ENCODE measurements at places on chromosomes 1 and 21.

- no peak for DNase-seq
These were observed 16.9 kb upstream of the GRHL3 start for GRCh38 chr1:24302209-24302611.

- no peak for DNase-seq
These were observed 172.0 kb downstream of the CDC7 start for GRCh38 chr1:91672601-91673161.

- DNase-seq, result no peak
These were observed 47.1 kb upstream of the RPL11 start for GRCh38 chr1:23644555-23644866.

DNA sequence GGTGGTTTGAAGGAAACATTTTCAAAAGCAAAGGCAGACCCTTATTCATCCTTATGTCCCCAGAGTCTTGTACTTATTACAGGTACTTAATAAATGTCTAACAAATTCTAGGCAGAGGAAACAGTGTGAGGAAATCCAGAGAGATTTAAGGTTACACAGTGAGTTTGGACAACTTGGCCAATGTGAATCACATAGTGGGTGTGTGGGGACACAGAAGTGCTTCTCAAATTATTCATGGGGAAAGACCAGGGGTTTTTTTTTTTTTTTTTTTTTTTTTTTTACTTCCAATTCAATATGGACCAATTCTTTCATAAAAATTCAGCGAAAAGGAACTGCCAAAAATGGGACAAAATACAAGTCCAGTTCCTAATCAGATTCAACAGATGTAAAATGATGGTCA lies 15.1 kb downstream of the GNG12 start:
- no peak for DNase-seq

GRCh38 chr1:203481196-203481595 lies 5.6 kb downstream of the PRELP start:
- DNase-seq, result no peak

GRCh38 chr1:18697541-18697940 lies 66.9 kb downstream of the PAX7 start:
- DNase-seq, result no peak

DNA sequence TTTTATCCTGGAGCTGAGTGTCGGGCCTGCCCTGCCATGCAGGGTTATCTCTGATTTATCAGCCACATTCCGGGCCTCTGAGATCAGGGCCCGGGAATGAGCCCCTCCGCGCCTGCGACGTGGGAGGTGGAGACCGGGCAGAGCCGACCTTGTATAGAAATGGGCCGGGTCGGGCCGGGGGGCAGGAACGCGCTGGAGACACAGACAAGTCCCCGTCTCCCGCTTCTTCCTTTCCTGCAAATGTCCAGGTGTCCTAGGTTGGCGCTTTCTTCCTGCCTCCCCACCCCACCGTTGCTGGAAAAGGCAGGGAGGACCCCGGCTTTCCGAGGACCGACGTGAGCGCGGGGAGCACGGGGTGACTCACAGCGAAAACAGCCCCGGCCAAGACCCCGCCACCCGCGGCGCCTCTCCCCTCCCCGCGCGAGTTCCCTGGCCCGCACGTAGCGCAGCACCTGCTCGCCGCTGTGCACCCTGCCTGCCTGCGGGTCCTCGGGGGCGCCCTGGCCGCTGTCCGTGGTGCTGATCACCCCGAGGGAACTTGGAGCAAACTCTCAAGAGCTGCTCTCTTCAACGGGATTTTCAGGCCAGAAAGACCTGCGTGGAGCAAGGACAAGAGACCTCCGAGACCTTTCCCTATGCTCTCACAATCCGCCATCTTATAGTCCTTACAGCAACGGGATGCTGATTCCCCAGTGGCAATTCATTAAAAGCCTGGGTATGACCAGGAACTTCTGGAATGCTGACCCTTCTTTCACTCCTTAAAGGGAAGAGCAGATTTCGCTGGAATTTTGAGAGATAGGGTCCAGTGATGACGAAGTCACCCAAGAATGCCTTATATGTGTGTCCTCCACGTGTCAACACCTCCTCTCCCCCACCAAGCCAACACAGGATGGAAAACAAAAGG lies 475 bp upstream of the NPPB start:
- DNase-seq, result no peak

- DNase-seq, result no peak
These were observed 8.6 kb upstream of the CHI3L2 start for GRCh38 chr1:111218701-111219556.

DNA sequence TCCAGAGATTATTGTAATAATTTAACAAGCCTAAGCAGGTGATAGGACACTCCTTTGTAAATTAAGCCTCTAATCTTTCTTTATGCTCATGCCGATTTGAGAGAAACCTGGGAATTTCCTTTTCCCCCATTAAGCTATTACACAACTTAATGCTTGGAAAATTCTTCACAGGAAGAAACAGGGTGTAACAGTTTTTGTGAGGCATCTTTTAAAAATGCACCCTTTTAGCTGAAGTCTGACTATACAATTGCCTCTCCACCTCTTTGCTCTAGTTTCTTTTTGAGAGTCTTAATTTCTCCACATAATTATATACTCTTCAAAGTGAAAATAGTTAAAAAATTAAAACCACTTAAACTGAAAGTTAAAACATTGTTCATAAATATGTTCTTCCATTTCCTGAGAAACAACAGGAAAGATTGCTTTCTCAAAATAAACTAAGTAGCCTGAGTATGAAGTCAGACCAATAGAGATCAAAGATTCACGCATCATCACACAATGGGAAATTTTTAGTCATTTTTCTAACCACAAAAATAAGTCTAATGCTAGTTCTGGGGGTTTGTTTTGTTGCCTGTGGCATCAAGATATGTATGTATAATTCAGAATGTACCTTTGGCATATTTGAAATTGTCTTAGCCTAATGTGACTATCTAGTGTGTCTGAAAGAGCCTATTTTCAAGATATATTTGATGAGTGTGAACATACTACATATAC lies 34.7 kb downstream of the LRRC8D start:
- no peak for DNase-seq

GRCh38 chr1:35884934-35885333 lies 1.9 kb downstream of the AGO1 start:
- DNase-seq, result no peak

DNA sequence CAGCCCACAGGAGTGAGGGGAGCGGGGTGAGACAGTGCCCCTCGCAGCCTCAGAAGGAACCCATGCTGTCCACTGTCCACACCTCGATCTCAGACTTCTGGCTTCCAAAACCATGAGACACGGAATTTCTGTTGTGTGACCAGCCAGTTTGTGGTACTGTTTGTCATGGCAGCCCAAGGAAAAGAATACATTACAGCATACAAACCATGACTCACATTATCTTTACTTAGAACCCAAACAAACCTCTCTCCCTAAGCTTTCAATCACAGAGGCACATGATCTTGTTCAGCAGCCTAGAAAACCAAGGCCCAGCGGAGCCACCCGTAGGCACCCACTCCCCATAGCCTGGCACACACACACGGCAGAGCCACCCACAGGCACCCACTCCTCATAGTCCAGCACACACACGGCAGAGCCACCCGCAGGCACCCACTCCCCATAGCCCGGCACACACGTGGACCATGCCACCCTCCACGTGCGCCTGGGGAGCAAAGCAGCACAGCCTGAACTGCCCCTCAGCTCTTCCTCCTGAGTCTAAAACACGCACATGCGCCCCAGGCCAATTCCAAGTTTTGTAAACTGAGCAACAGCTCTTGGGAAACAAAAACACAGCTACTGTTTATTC lies 458 bp upstream of the KRTAP10-4 start:
- no peak for DNase-seq

- peak; percentile 56 for DNase-seq
These were observed 157.6 kb downstream of the PGBD5 start for GRCh38 chr1:230268371-230269170.

DNA sequence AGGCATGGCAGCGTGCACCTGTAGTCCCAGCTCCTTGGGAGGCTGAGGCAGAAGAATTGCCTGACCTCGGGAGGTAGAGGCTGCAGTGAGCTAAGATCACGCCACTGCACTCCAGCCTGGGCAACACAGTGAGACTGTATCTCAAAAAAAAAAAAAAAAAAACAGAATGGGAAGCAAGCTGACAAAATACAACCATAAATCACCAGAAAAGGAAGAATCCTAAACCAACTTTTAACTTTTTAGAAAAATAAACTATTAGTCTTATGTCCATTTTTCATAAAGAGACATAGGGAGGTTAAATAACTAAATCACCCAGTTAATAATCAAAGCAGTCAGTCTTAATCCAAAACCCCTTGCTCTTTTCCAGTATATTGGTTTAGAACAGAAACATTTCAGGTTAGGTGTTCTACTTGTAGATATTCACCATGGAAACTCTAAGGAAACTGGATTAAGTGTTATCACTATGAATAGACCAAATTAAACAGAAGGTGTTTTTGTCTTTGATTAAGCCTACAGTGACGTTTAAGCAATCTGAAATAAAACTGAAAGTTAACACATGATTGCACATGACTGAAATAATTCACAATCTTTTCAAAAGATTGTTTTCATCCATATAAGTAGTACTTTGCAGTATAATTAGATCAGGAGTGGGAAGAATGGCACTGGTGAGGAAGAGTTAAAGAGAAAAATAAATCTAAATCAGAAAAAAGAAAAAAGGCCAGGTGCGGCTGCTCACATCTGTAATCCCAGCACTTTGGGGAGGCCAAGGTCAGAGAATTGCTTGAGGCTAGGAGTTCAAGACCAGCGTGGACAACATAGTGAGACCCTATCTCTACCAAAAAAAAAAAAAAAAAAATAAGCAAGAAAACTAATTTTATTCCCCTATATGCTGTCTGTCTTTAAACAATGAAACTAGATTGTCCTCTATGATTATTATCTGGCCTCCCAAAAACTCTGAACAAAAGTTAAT lies 9.6 kb downstream of the CDC42BPA start:
- no peak for DNase-seq

DNA sequence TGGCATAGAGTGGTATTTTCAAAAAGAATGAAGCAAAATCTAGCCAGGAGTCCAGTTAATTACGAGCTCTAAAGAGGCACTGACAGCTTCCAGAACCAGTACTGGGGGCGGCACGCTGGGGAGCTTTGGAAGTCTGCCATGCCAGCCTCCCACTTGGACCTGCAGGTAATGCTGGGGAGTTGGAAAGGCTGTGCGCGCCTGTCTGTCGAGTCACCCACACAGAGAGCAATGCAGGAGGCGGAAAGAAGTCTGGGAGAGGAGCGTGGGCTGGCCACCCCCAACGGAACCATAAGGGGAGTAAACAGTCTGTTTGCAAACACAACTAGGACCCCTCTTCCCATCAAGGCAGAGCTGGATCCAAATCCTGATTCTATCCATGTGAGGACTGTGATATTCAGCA lies 84.5 kb downstream of the BEND5 start:
- no peak for DNase-seq

DNA sequence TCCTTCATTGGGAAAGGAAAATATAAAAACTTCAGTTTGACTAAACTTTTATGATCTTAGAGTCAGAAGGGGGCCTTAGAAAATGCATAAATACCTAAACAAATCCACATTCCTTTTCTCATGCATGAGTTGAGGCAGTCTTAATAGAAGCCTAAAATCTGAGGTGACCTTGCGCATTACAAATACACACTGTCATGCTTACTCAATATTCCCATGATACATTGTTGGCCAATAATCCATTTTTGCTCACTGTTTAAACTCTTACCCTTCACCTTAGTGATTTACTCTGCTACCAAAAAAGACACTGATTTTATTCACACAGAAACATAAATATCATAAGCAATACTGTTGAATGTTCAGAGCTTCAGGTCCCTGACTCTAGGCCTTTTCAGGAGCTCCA lies 19.1 kb upstream of the TMCO1 start:
- no peak for DNase-seq

GRCh38 chr1:207822602-207823451 lies 71.0 kb downstream of the CD46 start:
- DNase-seq, result peak; percentile 91

DNA sequence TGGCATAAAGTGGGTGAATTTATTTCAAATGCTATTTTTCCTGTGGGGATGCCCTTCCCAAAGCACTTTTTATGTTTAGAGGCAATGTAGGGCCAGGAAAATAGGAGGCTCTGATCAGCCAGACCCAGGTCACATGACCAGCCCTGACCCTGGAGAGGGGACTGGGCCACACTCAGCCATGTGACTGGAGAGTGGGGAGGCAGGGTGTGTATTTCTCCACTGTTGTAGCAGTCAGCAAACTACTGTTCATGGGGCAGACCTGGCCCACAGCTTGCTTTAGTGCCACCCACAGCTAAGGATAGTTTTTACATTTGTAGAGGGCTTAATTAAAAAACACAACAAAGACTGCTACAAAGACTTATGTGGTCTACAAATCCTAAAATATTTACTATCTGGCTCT lies 153.8 kb downstream of the ACTL8 start:
- DNase-seq, result no peak

DNA sequence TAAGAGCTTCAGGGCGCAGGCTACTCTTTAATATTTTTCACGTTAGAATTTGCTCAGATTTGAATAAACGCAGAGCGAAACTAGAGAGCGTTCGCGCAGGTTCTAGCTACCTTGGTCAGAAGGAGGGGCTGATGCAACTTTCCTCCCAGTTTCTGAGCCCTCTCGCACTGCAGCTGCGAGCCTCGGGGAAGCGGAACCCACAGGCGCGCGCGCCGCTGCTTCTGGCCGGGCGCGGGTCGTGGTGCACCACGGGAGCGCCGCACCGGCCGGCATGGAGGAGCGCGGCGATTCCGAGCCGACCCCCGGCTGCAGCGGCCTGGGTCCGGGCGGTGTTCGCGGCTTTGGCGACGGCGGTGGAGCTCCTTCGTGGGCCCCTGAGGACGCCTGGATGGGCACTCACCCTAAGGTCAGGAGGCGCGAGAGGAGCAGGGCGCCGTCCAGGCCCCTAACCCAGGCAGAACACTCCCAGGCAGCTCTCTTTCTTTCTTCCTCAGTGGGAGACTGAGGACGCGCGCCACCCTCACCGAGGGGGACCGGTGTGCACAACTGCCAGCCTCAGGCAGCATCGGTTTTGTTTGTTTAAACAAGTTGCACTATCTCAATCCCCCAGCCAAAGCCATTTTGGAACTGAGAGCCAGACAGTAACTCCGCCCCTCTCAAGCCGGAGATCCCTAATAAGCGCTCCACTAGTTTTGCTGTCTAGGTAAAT lies at the start of gene TSEN15:
Gene TSEN15, plus strand, starts transcription at position 246 of the 709 bp plus-strand sequence. Its CDS starts 26 bp downstream, at position 272.
- DNase-seq, result peak; percentile 84

- no peak for DNase-seq
These were observed 1.7 kb upstream of the SIM2 start for GRCh38 chr21:36697060-36697850.

DNA sequence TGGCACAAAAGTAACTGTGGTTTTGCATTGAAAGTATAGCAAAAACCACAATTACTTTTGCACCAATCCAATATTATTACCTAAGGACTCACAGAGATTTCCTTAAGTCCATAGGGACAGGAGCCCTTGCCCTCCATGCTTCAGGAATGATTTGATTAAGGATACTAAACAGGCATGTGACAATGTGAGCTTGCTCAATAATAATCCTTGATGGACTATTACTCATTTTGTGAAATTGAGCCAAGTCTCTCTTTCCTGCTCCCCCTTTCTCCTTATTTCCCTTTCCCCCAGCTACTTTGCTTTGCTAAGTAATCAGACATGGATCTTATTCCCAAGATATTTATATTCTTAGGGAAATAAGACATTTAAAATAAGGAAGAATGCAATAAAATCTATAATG lies 21.6 kb upstream of the RGL1 start:
- DNase-seq, result no peak

- DNase-seq, result no peak
These were observed 177.6 kb downstream of the RASAL2 start for GRCh38 chr1:178271471-178271870.
